ENCODE measurements at places on chromosomes 12 and 14.
A peak's percentile ranks its signal among the peaks of the same experiment; 100 is the strongest.

GRCh38 chr12:80864046-80864735 lies 73.5 kb downstream of the LIN7A start:
- DNase-seq = no peak

GRCh38 chr14:54866588-54866987 lies 36.0 kb downstream of the GCH1 start:
- no peak for DNase-seq

DNA sequence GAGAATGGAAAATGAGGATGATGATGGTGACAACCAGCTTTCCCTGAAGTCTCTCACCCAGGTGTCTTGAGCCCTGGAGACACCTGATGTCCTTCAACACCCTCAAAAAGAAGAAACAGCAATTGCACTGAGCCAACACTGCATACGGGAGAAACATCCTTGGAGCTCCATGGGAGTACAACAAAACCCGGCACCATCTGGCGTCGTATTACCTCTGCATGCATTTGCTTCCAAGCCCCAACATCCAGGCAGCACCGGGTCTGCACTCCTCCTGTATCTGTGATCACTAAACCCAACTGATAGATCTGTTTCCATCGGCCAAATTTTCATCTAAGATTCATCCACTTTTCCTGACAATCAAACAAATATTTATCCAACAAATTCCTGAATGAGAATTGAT lies 249.9 kb downstream of the DPF3 start:
- DNase-seq = no peak

DNA sequence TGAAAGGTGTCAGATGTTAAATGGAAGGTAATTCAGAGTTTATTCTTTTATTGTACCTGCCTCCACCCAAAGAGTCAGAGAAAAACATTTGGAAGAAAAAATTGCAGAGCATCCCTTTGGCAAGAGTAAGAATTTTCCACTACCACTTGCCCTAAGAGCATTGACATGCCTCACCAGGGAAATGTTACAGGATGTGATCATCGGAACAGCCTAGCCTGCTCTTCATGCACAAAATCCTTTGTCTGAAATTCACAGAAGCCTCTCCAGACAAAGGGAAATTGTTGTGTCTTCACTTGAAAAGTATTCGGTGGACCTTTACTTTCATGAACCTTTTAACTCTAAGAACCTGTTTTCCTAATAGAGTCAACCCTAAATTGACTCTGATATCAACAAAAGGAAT lies 36.9 kb downstream of the ATP2A2 start:
- DNase-seq = peak; percentile 77

DNA sequence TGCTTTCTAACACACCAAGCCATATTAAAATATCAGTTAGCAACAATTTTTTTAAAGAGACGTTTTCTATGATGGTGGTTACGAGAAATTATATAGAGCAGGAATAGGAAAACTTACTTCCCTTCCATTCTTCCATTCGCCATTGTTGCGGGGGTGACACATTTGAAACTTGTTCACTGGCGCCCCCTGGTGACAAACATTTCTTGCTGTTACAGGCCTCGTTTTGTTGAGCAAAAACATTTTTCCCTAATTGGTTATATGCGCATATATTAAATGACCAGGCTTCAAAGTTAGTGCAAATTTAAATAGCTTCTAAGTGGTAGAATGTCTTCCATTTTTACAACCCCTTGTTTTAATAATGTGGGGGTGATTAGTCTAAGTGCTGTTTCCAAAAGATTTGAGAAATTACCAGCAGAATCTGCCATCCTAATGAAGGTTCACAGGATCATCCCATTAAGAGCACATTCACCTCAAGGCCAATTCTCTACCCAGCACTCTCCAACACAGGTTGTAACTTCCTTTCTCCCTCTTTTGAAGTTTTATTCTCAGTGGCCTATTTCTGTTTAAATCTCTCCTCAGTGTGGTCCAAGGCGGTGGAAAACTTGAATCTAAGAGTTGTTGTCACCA lies 1124.7 kb downstream of the FLRT2 start:
- DNase-seq = peak; percentile 67

GRCh38 chr12:94059394-94060368 lies 88.7 kb upstream of the PLXNC1 start:
- no peak for DNase-seq

DNA sequence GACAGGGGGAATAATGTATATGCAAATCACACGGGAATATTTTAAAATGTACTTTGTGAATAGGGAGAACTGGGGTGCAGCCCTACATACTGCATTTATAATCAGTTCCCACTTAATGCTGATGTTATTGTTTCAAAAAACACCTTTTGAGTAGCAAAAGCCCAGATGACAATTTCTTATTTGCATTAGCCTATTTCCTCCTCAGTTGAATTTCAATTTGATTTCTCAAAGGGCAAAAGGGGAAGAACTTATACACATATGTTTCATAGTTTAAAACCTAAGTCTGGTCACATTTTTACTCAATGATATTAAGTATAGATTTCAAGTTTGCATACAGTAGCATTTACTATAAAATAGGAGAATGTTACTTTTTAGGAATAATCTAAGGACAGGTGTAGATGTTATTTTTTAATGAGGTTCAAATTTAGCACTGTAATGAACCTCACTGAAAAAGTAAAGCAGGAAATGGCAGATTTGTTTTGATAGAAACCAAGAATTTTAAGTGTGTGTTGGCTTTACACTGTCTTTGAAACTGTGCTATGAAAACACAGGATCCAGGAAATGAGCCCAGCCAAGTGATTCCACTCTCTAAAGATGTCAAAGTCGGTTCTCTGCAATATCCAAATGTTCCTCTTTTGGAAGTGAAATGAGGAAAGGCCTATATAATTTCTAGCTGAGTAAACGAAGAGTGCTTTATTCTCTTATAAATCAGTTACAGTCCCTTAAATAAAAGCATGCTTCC lies 367.4 kb downstream of the BTG1 start:
- peak; percentile 54 for DNase-seq

DNA sequence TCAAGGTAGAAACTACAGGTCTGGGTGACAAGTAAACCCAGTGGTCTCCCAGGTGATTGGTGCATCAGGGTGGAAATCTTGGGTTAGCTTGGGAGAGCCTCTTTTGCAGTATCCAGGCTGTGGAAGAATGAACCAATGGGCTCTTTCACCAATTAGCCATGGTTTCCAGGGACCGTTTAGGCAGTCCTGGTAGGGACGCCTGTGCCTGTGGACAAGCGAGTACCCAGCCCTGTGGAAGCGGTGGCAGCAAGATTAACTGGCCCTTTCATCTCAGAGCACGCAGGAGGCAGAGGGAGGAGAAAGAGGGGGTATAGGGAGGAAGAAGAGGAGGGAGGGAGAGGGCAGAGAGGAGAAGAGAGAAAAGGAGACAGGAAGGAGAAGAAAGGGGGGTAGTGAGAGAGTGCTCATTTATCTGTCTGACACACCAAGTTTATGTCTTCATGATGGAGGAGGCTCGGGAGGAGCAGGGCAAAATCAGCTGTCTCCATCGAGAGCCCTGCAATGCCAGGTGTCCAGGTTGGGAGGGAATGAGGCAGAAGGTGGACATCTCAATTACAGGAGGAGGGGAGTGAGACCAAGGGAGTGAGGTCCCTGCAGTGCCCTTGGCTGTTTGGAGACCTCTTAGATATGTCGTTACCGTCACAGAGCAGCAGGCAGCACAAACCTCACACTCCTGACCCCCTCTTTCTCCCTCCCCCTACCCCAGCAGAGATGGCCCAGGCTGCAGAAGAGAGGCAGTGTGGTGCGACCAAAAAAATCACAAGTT lies 4.6 kb upstream of the ZDHHC22 start:
- no peak for DNase-seq

DNA sequence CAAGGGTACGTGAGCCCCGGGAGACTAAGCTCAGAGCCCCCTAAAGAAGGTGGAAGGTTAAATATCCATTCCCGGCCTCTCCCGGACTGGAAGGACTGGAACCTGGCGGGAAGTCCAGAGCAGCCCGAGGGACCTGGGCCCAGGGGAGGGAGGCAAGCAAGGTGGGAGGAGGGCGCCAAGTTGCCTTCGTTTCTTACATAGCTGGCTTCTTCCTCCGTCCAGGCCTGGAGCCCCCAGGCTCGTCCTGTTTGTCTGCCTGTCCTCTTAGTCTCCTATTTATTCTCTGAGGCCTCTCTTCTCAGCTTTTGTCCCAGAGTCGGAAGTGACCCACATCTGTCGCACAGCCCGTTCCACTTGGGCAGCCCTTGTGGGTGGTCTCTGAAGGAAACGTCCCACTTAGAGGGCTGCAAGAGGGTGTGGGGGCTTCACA lies 745 bp downstream of the PCK2 start:
- peak; percentile 23 for DNase-seq

- DNase-seq = no peak
These were observed 28.7 kb downstream of the FNTB start for GRCh38 chr14:65015391-65015790.

DNA sequence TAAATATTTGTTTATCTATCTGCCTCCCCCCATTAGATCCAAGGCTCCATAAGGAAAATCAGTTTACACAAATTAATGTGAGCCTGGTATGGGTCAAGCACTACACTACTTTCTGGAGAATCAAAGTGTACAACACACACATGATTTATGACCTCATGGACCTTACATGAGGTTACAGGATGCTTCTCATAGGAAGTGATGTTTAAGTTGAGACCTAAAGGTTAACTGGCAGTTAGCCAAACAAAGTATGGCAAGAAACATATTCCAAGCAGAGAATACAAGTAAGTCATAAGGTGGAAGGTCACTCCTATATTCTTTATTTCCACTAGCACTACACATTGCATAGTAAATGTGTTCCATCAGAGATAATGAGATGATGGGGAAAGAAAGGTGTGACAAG lies 39.2 kb downstream of the OSBPL8 start:
- peak; percentile 25 for DNase-seq

- peak; percentile 30 for DNase-seq
These were observed 1.1 kb downstream of the IFNG start for GRCh38 chr12:68158432-68158831.

- no peak for DNase-seq
These were observed 18.5 kb upstream of the FKBP4 start for GRCh38 chr12:2776129-2776806.

GRCh38 chr14:93676416-93676958 lies 111.8 kb downstream of the PRIMA1 start:
- no peak for DNase-seq

- DNase-seq = peak; percentile 79
These were observed 14.0 kb downstream of the ABCB9 start for GRCh38 chr12:122951979-122952892.

DNA sequence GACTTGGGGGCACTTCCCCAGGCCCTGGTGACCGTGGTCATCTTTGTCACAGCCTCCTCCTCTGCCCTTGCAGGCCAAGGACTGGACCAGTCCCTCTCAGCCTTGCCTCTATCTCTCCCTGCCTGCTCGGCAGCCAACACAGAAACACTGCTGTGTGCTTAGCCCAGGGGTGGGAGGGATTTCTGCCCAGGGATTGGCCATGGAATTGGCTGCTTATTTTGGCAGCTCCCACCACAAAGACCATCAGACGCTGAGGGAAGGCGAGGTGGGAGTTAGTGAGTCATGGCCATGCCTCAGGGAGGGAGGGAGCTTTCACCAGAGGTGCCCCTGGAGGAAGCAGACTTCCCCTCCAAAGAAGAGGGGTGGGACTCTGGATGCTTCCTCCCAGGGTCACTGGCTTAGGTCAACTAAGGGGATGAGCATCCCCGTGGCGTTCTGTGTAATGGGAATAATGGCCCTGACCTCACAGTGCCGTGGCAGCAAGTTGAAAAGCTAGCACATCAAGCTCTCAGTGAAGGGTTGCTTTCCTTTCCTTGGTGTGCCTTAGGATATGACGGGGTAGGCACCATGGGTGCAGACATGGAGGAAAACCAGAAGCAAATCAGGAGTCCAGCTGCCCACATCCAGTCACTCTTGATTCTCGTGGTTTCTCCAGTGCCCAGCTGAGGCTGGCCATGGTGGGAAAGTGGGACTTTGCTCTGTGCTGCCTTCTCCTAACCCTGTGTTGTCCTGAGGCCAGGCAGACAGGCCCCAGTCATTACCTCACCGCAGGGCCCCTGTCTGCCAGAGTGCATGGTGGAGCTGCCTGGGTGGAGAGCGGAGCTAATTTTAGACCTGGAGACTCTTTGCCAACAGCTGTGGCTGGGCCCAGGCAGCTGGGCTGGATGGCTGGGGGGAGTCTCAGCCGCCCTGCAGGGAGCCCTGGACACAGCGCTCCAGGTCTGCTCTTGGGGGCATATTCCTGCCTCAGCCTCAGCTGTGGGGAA lies 21.4 kb downstream of the B4GALNT3 start:
- DNase-seq = peak; percentile 40

GRCh38 chr12:84397263-84397662 lies 515.3 kb downstream of the SLC6A15 start:
- peak; percentile 21 for DNase-seq

- DNase-seq = no peak
These were observed 141.9 kb downstream of the DPF3 start for GRCh38 chr14:72752034-72752412.

GRCh38 chr14:99191395-99192027 lies 80.5 kb downstream of the BCL11B start:
- DNase-seq = no peak

DNA sequence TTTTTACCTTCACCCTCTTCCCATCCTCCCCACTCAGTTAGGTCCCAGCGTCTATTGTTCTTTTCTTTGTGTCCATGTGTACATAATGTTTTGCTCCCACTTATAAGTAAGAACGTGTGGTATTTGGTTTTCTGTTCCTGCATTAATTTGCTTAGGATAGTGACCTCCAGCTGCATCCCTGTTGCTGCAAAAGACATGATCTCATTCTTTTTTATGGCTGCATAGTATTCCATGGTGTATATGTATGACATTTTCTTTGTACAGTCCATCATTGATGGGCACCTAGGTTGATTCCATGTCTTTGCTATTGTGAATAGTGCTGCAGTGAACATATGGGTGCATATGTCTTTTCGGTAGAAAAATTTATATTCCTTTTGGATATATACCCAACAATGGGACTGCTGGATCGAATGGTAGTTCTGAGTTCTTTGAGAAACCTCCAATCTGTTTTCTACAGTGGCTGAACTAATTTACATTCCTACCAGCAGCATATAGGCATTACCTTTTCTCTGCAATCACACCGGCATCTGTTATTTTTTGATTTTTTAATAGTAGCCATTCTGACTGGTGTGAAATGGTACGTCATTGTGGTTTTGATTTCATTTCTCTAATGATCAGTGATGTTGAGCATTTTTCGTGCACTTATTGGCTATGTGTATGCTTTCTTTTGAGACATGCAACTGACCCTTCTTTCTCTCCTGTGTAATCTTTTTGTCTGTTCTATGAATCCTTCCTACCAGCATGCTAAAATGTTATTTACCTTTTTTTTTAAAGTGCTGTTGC lies 279.7 kb upstream of the AMIGO2 start:
- DNase-seq = no peak

DNA sequence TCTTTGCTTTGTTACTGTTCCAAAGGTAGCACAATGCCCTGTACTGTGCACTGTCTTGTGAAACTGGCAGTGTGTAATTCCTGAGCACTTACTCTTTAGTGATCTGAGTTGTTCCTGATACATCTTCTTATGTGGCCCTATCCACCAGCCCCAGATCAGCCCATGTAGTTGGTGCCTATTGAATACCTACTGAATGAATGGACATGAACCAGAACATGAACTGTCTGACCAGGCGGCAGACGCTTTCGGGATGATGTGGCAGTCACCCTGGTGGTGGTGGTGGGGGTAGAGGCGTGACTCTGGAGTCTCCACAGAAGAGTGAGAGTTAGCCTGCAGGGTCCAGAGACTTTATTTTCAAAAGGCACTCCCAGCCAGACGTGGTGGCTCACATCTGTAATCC lies 46.6 kb upstream of the PAPOLA start:
- no peak for DNase-seq

Data from choroid plexus epithelial cell (primary cell).